Caco-2 (cell line): ENCODE measurements at places on chromosomes 6 and 20.

- no peaks in the 10 kb centered on the region for H3K27me3 ChIP-seq
- H3K27ac ChIP-seq, result no peak overlapping the region
- no peak overlapping the region for H3K4me3 ChIP-seq
- no peaks in the 10 kb centered on the region for H3K4me1 ChIP-seq
- no peaks in the 10 kb centered on the region for H3K36me3 ChIP-seq
Measured at GRCh38 chr6:155440398-155441111, 15.1 kb downstream of the NOX3 start.

- H3K4me1 ChIP-seq, result no peaks in the 10 kb centered on the region
- DNase-seq, result no peak
- H3K4me3 ChIP-seq, result no peak overlapping the region
- no peaks in the 10 kb centered on the region; the same call in 1 of the 2 replicates for H3K27me3 ChIP-seq
Measured at GRCh38 chr20:24379484-24379927, 89.9 kb upstream of the SYNDIG1 start.

DNA sequence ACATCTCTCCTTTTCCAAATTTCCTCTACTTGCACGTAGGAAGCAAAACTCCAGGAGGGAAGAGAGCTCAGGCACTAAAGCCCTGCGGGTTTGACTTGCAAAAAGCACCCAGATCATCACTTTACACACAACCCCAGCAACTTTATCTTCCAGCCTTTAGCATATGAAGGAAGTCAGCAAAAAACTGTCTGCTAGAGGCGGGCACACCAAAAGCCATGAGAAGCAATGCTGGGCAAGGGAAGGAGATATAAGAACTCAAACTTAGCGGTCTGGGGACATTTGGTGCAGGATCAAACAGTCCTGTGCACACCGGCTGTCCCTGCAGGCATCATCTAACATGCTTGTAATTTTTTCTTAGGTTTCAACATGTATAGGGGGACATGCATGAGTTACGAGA is 113.3 kb downstream of the JPH2 start:
- H3K4me3 ChIP-seq, result no peak overlapping the region
- no peaks in the 10 kb centered on the region for H3K4me1 ChIP-seq
- H3K27me3 ChIP-seq, result peaks cover 3% of the 10 kb centered on the region; the same call in 1 of the 2 replicates
- no peak overlapping the region for H3K27ac ChIP-seq
- DNase-seq, result no peak
- H3K36me3 ChIP-seq, result no peaks in the 10 kb centered on the region

- H3K4me3 ChIP-seq, result no peak overlapping the region
- H3K27me3 ChIP-seq, result no peaks in the 10 kb centered on the region
- H3K36me3 ChIP-seq, result no peaks in the 10 kb centered on the region
- peaks cover 19% of the 10 kb centered on the region for H3K4me1 ChIP-seq
Measured at GRCh38 chr20:33796263-33796906, 14.8 kb upstream of the CHMP4B start.

DNA sequence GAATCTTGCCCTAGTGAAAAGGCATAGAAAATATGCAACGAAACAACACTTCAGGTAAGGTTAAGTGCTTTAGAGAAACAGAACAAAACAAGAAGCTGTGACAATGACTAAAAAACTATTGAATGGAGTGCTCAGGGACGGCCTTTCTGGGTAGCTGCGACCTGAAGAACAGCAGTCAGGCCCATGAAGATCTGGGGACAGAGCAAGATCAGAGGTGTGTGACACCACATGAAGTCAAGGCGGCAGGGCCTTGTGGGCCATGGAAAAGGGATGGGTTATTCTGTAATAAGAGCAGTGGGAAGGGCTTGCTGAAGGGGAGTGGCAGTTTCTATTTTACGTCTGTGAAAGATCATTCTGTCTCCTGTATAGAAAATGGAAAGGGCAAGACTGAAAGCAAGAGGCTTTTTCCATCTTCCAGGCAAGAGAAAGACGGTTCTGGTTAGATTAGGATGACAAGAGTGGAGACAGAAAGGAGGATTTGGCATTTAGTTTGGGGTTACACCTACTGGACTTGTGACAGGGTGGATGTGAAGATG is 5.1 kb downstream of the UBE2V1 start:
- 0 out of 2 replicates have a peak, but pooled peaks cover 2% of the 10 kb centered on the region for H3K36me3 ChIP-seq
- H3K4me1 ChIP-seq, result peaks cover 72% of the 10 kb centered on the region
- no peak for DNase-seq
